NCI-H460 (cell line): ENCODE measurements at places on chromosomes 6 and 20.
A peak's percentile ranks its signal among the peaks of the same experiment; 100 is the strongest.

GRCh38 chr6:101595276-101595675, 201.8 kb downstream of the GRIK2 start:
- no peak for DNase-seq

GRCh38 chr6:158639056-158639455, 5.5 kb downstream of the DYNLT1 start:
- DNase-seq = no peak

DNA sequence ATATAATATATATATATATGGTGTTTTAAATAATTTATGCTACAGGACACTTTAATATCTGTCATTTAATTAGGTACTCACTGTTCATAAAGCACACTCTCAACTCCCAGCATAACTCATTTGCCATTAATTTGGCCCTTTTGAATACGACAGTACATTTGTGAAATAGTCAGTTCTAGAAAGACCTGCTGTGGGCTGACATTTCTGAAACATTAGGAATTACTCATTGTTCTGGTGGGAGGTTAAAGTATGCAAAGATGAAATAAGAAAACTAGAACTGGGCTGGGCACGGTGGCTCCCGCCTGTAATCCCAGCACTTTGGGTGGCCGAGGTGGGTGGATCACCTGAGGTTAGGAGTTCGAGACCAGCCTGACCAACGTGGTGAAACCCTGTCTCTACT, 497.5 kb downstream of the UTRN start:
- no peak for DNase-seq

- DNase-seq = no peak
These were observed 28.1 kb upstream of the PNPLA1 start for GRCh38 chr6:36241728-36242127.

DNA sequence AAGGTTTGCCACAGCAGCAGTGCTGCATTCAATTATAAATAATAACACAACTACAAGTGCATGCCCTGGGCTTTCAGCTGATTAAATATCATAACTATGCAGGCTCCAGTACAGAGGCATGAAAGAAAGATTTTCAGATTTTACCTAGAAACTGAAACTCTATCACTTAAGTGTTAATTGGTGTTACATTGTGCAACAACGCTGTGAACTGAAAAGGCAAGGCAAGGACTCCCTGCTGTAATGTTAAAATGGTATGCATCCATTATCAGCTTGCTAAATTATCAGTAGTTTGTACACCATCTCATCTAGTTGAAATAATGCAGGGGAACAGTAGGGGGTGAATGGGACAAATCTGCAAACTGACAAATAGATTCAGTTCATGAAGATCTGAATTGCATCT, 976.7 kb upstream of the MANEA start:
- no peak for DNase-seq

DNA sequence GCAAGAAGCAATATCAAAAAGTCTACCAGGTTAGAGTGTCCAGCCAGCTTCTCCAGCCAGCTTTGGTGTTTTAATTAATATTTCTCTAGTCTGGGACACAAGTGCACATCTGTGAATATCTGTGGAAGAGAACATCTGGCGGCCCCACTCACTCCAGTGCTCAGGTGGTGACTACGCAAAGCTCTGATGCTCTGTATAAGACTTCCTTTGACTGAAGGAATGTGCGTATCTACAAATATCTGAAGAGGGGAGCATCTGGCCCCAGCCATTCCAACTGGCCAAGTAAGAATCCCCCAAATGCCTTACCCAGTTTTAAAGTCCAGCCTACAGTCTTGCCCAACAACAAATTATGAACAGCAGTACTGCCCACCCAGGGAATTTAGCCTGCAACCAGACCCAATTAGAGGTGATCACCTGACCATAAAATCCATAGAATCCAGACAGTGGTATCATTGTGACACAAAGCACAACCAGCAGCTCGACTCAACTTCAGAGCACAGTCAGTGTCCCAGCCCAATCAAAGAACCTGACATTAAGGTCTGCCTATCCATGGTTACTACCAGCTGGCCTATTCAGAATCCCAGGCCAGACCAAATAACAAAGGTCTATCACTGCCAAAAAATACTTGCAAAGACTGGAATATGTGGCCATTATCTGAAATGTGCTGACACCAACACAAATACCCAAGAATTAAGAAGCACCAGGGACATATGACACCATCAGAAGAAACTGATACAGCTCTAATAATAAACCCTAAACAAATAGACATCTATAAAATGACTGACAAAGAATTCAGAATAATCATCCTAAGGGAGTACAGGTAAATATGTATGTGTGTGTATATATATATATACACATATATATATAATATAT, 76.1 kb upstream of the MANEA start:
- DNase-seq = no peak

DNA sequence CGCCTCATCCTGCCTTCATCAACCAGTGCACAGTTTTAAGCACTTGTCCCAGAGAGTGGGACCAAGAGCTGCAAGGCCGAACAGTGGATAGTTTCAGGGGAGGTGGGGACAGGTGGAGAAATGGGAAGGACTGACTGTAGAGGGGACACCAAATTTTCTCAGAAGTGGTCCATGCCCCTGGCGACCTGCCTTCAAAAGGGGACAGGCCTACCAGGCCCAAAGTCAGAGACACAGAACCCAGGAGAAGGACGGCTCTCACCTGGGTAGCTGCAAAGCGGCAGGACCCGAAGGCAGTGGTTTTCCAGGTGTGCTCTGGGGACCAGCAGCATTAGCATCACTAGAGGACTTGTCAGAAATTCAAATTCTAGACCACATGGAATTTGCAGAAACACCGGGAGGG, 5.8 kb downstream of the TFEB start:
- no peak for DNase-seq

GRCh38 chr6:69719602-69720193, 77.1 kb downstream of the LMBRD1 start:
- peak; percentile 6 for DNase-seq

GRCh38 chr6:163672710-163673109, 258.2 kb downstream of the QKI start:
- DNase-seq = no peak

DNA sequence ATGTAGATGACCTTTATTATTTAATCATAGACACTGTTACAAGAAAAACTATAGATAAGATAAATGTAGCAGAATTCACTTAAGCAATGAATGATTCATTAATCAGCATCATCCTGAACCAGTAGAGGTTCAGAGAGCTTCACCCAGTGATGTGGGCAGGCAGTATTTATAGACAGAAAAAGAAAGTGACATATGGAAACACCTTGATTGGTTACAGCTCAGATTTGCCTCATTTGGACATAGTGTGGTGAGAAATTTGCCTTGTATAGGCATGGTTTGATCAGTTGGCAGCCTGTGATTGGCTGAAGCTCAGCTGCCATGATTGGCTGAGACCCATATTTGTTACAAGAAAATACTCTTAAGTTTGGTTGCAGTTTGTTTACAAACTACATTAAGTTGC, 4.6 kb downstream of the C6orf58 start:
- DNase-seq = no peak
